Heart left ventricle (tissue), 16 donors: ENCODE measurements at places on chromosomes 11 and 22. TPM values are rescaled to one million over a fixed set of nuclear protein-coding genes. Genes with fewer than 3 reads are reported as not detected.

DNA sequence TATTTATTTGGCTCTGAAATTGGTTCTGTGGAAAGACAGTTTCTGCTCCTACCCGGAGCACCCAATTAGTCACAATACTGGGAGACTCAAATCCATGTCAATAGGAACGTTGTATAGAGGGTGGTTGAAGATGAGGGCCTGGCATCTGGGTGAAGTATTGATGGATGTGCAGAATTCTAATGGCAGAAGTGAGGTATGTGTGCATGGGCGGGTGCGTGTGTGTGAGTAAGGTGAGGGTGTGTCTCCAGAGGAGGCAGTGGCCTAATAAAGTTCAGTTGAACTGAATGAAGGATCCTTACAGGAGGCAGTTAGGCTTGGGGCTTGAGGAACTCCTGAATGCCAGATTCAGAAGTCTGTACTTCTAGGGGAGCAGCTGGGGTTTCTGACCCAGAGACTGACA lies 71.8 kb upstream of the B3GAT1 start:
- no peak for DNase-seq

DNA sequence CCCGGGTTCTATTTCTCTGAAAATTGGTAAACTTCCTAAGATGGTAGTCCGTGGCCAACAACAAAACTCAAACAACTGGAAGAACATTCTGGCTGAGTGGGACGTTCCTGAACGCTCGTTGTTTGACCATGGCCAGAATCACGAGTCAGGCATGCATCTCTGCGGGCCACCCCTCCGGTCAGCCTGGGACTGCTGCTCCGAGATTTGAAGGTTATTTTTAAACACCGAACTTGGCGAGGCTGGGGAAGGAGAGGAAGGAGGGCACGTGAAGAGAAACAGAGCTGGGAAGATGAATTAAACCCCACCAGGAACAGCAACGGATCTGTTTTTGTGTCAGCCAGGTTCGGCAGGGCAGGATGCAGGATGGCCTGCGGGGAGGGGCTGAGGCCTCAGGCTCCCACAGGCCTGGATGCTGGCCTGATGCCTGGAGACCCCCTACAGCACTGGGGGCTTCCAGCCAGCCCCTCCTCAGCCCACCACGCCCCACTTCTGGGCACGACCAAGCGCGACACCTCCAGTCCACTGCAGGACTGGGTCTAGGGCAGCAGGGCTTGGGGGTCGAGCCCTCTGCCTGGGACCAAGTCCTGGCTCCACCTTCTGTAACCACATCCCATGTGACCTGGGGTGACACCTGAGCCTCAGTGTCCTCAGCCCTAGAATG lies 5.1 kb downstream of the SHISAL1 start:
- peak; percentile 50 for DNase-seq

- no peak for DNase-seq
Measured at GRCh38 chr22:29257751-29258181, 10.0 kb downstream of the RHBDD3 start.

SLCO2B1 gene
- total RNA-seq = 18.6 TPM

DNA sequence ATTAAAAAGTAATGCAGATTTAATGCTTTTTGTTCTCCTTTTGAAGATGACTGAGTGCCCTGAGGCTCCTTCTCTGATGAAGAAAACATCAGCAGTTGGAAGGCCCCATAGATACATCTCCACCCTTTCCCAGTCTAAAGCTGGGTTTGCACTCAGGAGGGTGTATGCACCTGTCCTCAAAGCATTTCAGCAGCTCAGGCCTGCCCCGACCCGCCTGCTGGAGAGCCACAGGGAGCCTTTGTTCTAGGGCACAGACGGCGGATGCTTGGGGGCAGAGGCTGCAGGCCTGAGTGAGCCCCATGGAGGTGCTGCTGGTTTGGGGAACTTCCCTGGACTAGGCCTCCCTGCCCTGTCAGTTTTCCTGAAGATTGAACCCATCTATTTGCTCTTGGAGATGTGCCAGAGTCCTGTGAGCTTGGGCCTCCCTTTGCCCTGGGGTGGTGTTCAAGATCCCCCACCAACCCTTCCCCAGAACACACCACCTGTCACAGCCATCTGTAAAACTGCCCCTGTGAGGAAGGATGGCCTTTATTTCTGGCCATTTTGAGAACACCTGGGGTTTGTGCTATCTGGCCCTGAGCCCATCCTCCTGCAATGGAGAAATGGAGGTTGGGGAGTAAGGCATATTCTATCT lies 160.0 kb downstream of the NAV2 start:
- no peak for DNase-seq

FGF3 gene
- total RNA-seq = not detected
